GM20000 (cell line): ENCODE measurements at places on chromosomes 3 and 15.

- peak; percentile 38 for DNase-seq
These were observed 70.2 kb upstream of the DGKG start for GRCh38 chr3:186432189-186432588.

- no peak for DNase-seq
These were observed 77.9 kb upstream of the LINGO1 start for GRCh38 chr15:77710637-77711036.

GRCh38 chr15:96262097-96262496 is 68.4 kb upstream of the NR2F2 start:
- no peak for DNase-seq

GRCh38 chr3:7682822-7683229 is 818.8 kb upstream of the LMCD1 start:
- DNase-seq = no peak

- DNase-seq = peak; percentile 42
These were observed 20.1 kb downstream of the RFT1 start for GRCh38 chr3:53109891-53110771.

- no peak for DNase-seq
These were observed 3.8 kb upstream of the MYRIP start for GRCh38 chr3:39805650-39806049.
